MG63 (cell line): ENCODE measurements at places on chromosomes 2 and 18.
A peak's percentile ranks its signal among the peaks of the same experiment; 100 is the strongest.

DNA sequence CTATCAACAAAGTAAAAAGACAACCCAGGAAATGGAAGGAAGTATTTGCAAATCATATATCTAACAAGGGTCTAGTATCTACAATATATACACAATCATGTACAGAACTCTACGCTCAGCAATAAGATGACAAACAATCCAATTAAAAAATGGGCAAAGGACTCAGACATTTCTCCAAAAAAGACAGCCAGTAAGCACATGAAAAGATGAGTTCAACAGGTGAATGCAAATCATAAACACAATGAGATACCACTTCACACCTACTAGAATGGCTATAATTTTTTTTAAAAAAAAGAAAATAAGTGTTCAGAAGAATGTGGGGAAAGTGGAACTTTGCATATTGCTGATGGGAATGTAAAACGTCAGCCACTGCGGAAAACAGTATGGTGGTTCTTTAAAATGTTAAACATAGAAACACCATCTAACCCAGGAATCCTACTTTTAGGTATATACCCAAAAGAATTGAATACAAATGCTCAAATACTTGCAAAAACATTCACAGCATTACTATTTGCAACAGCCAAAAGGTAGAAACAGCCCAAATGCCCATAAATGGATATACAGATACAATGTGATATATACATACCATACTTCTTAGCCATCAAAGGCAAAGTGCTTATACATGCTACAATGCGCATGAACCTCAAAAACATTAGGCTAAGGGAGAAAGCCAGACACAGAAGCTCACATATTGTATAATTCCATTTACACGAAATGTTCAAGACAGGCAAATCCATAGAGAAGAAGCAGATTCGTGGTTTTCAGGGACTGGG, 121.2 kb downstream of the CABYR start:
- DNase-seq: no peak

GRCh38 chr2:36338827-36339145, 16.8 kb upstream of the CRIM1 start:
- no peak for DNase-seq

- no peak for DNase-seq
These were observed 14.8 kb upstream of the DTNA start for GRCh38 chr18:34695310-34695709.

DNA sequence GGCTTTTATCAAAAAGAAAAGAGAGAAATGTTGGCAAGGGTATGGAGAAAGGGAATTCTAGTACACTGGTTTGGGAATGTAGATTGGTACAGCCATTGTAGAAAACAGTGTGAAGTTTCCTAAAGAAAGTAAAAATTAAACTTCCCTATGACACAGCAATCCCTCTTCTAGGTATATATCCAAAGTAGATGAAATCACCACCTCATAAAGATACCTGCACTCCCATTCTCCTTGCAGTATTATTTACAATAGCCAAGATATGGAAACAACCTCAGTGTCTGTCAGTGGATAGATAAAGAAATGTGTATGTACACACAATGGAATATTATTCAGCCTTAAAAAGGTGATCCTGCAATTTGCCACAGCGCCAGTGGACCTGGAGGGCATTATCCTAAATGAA, 147.2 kb upstream of the NOSTRIN start:
- DNase-seq: no peak

GRCh38 chr2:162746310-162746709, 92.3 kb downstream of the KCNH7 start:
- DNase-seq: no peak

DNA sequence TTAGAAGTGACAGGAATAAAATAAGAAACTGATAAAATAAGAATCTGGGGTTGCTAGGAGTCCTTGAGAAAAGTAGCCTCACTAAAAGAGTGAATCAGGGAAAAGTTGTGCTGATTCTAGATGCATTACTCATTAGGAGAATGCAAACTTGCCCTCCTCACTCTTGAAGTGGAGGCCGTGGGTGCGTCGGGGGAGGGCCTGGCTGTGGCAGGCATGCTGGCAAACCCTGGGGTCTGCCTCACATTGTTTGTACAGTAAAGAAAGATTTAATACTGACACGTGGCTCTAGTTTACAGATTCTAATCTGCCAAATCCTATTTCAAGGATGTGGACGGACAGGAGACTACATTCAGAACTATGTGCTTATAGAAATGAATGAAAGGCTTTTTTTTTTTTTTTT, 41.9 kb downstream of the TANC1 start:
- DNase-seq: peak; percentile 84

DNA sequence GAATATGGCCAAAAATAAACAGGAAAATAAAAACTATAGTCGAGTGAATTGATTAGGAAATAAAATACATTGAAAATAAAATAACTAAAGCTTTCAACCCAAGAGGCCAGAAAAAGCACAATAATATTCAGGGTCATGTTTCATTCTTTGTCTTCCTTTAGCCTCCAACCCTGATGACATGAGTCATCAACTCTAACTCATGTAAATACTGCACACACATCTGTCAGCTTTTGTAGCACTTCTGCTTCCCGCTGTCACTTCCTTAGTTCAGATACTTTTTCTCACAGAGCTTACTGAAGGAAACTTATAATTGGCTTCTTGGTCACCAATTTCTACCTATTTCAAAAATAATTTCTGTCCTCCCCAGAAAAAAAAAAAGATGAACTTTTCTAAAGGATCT, 112.8 kb downstream of the UPP2 start:
- DNase-seq: no peak

DNA sequence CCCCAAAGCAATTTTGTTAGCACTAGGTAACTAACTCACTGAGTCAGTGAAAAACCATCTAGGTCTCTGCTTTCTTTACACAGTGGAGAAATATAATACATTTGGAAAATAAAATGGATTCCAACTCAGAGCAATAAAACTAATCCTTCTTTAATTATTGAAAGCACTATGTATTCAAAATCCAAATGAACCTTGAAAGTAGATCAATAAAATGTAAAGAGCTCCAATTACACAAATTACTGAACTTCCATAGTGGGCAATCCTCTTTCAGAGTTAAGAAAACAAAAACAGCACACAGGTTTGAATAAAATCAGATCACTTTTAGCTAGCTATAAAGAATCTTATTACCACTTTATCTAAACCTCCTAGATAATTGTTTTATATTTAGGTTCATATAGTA, 208.1 kb downstream of the NR4A2 start:
- no peak for DNase-seq

DNA sequence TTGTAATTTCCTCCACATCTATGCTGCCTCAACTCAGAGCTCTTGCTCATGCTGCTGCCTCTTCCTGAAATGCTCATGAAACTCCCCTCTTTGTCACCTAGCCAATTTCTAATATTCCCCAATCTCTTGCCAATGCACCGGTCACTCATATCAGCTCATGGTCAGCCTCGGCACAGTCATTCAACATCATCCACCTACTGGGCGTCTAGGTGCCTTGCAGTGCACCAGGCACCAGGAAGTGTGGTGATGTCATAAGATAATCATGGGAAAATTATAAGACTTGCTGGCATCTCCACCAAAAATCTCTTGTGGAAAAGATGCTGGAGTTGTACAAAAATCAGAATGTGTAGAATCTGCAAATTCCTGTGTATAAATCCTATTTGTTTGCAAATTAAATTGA, 52.6 kb upstream of the RAB27B start:
- DNase-seq: peak; percentile 77

DNA sequence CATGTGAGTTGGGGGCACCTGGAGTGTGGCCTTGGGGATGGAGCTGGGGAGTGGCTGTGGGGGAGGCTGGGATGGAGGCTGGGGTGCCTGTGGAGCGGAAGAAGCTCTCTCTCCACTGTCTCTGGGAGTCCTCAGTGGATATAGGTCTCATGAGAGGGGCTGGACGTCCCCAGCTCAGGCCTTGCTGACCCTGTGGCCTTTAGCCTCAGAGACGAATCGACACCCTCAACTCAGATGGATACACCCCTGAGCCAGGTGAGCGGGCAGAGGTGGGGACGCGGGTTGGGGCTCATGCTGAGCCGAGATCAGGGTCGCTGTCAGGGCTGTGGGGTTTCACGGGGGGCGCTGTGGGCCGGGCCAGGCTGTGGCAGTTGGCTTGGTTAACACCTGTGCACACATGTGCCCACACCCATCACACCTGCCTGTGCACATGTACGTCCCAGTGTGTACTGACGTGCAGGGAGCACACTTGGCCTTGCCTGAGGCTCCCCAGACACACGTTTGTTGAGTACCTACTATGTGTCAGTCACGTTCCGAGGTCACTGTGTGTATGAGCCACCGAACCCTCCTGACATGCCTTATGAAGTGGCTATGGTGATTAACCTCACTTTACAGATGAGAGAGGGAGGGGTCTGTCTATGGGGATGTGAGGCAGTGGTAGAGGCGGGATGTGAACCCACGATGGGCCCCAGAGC, 20.1 kb downstream of the ZAP70 start:
- DNase-seq: no peak

- DNase-seq: no peak
These were observed 380.6 kb downstream of the FBXO15 start for GRCh38 chr18:73766910-73767515.

DNA sequence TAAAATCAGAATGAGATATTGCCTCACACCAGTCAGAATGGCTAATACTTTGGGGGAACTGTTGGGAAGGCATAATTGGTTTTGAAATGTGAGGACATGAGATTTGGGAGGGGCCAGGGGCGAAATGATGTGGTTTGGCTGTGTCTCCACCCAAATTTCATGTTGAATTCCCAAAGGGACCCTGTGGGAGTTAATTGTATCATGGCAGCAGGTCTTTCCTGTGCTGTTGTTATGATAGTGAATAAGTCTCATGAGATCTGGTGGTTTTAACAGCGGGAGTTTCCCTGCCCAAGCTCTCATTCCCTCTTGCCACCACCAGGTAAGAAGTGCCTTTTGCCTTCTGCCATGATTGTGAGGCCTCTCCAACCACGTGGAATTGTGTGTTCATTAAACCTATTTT, 59.6 kb downstream of the CSRNP3 start:
- no peak for DNase-seq

DNA sequence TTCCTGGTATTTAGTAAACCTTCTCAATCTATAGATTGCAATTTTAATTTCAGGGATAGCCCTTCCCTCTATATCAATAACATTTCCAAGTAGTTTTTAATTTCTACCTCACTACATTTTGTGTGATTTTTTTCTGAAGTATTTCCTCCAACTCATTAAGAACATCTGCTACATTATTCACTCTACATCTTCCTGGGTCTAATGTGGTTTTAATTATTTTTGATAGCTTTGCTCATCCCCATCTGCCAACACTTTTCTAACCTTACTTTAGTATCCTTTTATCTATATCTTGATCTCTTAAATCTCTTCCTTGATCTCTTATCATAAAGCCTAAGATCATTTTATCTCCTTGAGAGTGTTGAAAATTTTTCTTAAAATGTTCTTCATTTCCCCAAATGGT, 278.3 kb upstream of the CYP26B1 start:
- DNase-seq: no peak

- no peak for DNase-seq
These were observed 314.0 kb upstream of the ID2 start for GRCh38 chr2:8367833-8368232.

DNA sequence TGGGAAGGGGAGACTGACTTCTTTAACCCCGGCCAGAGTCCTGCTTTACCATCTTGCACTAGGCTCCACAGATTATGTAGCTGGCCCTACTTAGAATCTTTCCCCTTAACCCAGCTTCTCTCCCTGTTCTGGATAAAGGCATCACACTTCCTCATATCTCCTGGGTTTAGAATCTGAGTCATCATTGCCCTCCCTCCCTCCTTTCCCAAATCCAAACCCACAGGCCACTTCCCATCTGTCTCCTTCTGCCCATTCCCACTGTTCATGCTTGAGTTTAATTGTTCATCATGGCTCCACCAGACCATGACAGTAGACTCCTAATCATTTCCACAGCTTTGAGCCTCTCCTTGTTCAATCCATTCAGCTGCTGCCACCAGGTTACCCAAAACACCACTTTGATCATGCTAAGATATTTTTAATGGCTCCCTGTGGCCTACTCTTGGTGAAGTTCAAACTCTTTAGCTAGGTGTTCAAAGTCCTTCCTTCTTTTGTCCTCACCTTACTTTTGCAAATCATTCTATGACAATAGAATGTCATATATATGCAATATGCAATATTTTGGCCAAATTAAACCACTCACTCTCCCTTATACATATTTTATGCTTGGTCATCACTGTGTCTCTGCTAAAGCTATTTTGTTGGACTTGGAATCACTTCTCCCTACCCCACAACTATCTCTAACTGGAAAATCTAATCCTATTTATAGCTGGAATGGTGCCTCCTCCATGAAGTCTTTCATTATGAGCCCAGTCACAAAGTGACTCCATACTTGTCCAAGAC, 5.5 kb downstream of the PDE11A start:
- DNase-seq: no peak

GRCh38 chr2:228675091-228675490, 493.6 kb upstream of the SPHKAP start:
- peak; percentile 25 for DNase-seq

DNA sequence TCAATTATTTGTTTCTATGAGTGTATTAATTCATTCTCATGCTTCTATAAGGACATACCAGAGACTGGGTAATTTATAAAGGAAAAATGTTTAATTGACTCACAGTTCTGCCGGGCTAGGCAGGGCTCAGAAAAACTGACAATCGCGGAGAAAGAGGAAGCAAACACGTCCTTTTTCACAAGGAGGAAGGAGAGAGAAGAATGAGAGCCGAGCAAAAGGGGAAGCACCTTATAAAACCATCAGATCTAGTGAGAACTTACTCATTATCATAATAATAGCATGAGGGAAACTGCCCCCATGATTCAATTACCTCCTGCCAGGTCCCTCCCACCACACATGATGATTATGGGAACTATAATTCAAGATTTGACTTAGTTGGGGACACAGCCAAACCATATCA, 294.0 kb downstream of the DSC3 start:
- no peak for DNase-seq

- no peak for DNase-seq
These were observed 25.4 kb downstream of the ASXL3 start for GRCh38 chr18:33603454-33603853.

GRCh38 chr2:186675380-186675779, 18.5 kb upstream of the FAM171B start:
- DNase-seq: peak; percentile 3
